ENCODE measurements at places on chromosomes 11 and 22.

DNA sequence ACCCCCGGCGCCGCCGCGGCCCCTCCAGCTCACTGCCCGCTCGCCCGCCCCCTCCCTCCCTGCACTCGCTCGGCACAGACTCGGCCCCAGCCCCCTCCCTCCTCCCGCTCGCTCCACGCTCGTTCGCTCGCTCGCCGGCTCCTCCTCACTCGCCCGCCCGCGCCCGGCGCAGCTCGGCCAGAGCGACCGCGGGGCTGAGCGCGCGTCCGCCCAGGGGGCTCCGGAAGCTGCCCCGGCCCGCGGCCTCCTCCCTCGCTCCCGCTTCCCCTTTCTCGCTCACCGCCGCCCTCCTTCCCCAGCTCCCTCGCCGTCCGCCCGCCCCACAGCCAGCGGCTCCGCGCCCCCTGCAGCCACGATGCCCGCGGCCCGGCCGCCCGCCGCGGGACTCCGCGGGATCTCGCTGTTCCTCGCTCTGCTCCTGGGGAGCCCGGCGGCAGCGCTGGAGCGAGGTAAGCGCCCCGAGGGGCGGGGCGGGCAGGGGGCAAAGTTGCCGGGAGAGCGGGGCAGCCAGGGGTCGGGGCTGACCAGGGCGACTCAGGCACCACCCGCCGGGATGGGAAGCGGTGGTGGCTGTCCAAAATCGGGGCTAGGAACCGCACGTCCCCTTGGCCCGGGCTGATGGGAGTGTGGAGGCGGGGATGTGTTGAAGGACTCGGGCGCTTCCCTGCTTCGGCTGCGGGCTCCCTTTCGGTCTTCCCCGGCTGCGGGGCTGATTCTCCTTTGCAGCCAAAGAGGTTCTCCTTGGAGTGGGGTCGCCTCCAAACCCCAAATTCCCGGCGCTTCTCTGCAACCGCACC is at the start of gene SEZ6L:
SEZ6L (plus strand) TSS at position 148 of the 797 bp plus-strand sequence; CDS start at position 356, 208 bp downstream.
- DNase-seq: no peak

- DNase-seq: no peak
These were observed 140.5 kb downstream of the FCHSD2 start for GRCh38 chr11:73001615-73002014.

DNA sequence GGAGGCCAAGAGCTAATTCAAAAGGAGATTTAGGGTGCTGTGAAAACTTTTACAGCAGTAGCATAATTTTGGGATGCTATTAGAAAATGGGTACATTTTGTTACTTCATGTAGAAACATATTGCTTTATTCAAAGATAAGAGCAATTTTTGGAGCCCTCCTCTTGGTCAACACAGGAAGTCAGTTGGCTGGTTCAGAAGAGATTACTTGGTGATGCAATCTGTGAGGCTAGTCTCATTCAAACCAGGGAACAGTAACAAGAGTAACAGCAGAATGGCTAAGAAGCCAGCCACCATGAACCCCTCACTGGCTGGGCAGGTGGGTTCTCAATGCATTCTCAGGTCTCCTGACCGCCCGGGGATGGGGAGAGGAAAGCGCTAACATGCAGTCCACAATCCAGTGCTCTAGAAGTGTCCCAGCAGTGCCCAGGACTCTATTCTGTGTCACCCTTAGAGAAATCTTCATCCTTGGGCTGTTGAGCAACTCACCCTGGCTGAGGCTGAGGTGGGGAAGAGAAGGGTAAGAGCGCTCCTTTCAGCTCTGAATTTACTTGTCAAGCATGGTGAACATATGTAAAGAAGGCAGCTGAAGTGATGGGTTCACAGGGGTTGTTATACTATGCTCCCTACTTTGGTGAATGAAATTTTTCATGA is 262.2 kb upstream of the UBASH3B start:
- no peak for DNase-seq

GRCh38 chr11:45091563-45092403 is 54.7 kb upstream of the PRDM11 start:
- DNase-seq: no peak

- DNase-seq: peak; percentile 86
These were observed 39.6 kb downstream of the NUMA1 start for GRCh38 chr11:72040491-72041363.

GRCh38 chr22:23698094-23698493 is 7.3 kb downstream of the RGL4 start:
- no peak for DNase-seq

DNA sequence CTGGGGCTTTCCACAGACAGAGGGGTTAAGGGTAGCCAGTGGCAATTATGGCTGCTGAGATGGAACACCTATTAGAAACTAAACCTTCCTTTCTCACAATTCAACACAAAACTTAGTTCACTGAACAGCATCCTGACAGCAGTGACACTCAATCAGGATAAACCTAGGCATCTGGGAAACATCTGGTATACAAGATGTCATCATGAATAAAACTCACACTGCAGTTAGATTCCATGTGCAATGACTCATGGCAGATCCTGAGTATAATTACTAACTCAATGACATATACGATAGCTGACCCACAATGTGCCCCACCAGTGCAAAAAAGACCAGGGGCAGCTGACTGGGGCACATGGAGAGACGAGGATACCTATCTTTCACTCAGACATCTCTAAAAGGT is 17.7 kb downstream of the RBFOX2 start:
- no peak for DNase-seq

- no peak for DNase-seq
These were observed 11.0 kb downstream of the CHST1 start for GRCh38 chr11:45654231-45655011.

DNA sequence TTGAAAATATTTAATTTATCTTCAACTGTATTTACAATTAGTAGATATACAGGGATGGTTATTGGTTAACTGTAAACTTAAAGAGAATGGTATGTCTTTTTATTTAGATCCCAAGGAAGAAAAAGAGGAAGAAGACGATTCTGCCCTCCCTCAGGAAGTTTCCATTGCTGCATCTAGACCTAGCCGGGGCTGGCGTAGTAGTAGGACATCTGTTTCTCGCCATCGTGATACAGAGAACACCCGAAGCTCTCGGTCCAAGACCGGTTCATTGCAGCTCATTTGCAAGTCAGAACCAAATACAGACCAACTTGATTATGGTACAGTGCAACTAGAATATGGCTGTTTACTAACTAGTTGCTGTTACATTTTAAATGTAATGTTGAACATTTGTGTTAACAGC is 12.7 kb upstream of the CNTF start:
- no peak for DNase-seq

DNA sequence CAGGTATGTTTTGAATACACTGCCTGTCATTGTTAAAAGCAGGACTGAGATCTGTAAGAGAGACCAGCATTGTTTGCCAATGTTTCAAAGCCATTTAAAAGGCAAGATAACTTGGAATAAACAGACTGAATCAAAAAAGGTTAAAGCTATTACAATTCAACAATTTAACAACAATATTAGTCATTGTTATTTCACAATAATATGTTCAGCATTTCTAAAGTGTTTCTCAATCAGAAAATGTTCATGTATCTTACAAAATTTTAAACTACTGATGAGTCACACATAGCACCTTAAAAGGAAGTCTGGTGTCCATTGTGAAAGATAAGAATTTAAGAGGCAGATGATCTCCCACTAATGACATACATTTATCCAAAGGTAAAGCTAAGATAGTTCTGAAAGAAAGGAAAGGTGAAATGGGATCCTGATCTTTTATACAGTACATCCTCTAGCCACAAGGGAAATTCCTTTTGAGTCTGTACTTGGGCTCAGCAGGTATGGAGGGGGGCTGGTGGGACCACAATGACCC is 79.7 kb downstream of the MAML2 start:
- DNase-seq: no peak

DNA sequence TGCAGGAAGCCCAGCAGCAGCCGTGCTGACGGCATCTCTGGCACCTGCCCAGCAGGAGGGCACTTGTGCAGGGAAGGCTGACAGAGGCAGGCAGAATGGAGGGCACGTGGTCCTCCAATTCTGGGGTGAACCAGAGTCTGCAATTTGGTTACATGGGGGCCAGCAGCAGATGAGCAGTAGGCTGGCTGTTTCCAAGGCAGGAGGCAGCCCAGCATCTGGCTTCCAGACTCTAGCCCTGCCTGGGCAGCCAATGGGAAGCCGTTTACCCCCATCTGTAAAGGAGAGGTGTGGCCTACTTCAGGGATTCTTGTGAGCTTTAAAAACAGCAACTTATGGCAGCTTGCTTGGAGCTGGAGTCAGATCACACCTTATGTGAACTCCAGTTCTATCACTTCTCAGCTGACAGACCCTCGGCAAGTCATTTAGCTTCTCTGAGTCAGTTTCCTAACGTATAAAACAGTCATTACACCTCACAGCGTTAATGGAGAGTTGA is 27.9 kb upstream of the RASL10A start:
- DNase-seq: no peak

GRCh38 chr11:15859411-15859810 is 496.9 kb downstream of the SOX6 start:
- DNase-seq: no peak

- DNase-seq: no peak
These were observed 17.5 kb upstream of the SMIM38 start for GRCh38 chr11:69138265-69138664.

DNA sequence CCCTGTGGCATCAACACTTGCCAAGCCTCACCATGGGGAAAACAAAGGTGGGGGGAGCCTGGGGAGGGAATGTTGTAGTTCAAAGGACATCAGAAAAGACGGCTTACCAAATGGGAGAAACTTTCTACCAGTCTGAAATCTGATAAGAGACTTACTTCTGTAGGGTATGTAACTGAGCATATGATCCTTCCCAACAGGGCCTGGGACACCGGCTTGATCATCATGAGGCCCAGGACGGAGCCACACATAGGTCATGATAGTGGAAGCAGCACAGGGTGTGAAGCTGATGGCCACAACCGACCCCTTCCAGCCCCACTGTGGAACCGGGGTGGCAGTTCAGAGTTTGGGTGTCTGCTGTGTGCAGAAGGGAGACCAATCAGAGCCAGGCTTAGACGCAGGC is 51.1 kb downstream of the MICAL3 start:
- DNase-seq: no peak

DNA sequence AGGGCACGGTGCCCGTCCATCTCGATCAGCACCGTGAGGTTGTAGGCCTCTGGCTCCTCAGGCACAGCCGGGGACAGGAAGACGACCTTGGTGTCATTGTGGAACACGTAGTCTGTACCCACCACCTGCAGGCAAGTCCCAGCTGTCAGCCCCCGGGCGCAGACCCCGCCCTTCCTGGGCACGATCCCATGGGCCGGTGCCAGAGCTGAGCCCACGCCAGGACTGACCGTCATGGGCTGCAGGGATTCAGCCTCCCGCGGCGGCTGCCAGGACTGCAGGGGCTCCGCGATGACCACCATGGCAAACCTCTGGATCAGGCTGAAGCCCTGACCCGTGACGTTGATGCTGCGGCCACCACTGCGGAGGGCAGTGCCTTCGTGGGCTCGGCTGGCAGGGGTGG is 11.8 kb upstream of the MAPK11 start:
- no peak for DNase-seq

DNA sequence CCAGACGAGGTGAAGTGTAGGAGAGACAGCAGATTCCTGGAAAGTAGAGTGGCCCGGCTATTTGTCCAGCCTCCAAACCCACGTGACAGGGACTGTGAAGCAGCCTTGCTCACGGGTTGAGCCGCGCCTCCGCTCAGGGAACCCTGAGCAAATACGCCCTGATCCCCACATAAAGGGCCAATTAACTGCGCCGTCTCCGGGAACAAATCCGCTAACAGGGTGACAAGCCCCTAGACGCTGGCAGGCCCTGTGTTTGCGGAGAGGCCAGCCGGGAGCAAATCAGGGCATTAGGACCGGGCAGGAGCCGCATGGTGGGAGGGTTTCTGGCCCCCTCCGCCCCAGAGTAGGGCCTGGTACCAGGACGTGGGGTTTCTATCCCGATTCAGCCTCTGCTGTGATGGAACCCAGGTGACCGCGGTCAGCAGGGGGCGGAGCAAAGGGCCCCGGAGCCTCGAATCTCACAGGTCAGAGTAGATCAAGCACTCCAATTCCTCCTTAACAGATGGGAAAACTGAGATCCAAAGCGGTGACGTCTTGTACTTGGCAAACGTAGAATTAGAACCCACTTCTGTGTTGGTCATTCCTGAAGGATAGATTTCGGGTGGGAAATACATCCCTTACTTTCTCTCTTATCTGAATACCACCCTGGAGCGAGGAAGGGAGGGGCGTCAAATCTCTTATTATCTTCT is 2.0 kb upstream of the ROBO3 start:
- no peak for DNase-seq

DNA sequence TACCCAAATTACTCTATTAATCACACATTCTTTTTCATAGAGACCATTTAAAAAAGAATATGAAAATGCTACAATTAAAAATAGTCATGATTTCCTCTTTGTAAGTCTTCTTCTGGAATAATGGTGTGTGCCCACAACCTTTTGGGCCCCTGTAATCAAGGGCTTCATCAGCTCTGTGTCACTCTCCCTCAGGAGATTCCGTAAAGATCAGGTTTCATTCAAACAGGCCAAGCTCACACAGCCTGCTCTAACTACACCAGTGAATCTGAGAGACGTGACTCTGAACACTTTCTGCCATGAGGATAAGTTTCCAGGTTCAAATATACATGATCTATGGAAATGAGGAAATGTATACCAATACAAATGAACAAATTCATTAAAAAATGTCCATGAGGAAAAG is 9.5 kb downstream of the DRICH1 start:
- no peak for DNase-seq

DNA sequence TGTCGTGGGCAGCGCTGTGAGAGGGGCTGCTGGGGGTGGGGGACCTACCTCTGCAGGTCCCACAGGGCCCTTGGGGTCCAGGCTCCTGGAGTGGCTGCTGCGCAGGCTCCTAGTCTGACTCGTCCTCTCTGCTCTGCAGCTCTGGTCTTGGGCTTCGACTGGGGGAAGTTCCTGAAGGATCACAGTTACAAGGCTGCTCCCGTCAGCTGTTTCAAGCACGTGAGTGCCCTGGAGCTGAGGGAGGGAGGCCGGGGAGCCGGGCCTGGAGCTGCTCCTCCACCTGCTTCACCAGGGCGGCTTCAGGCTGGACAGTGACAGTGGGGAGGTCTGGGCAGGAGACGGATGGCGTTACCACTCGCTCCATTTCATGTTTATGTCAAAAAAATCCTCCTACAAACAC is 11.9 kb downstream of the L3MBTL2 start:
- DNase-seq: no peak

DNA sequence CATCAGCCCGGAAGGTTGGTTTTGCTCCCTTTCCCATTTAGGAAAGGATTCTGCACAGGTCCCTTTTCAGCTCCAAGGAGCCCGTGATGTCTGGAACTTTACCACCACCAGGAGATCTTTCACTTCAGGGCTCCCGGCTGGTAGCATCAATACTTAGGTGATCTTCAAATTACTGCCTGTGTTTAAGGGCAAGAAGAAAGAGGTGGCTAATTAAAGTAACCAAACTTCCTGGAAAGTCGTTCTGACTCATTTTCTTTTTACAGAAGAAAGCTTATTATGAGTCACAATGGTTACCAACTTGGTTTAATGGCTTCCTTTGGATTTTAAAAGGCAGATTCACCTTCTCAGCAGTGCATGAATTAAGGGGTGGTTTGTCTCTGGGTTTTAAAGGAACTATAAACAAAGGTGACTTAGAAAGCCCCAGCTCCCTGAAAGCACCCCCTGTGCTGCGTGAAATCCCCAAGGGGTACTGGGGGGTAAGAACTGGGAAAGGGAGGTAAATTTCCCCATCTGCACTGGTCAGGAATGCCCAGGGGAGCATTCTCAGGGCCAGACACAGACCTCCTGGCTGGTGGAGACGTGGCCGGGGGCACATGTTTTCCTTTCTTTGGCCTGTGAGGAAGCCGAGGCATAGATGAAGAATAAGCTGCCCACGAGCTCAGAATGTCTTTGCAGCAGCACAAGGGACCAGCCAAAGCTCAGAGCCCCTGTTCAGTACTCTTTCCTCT is 8.8 kb downstream of the POU2F3 start:
- DNase-seq: no peak

Data from CD4-positive, CD25-positive, alpha-beta regulatory T cell (primary cell).